ENCODE measurements at places on chromosomes 6 and 20.

GRCh38 chr6:44537306-44538049 is 150.0 kb downstream of the CDC5L start:
- no peak for DNase-seq

GRCh38 chr6:19245656-19246055 is 591.5 kb upstream of the ID4 start:
- no peak for DNase-seq

DNA sequence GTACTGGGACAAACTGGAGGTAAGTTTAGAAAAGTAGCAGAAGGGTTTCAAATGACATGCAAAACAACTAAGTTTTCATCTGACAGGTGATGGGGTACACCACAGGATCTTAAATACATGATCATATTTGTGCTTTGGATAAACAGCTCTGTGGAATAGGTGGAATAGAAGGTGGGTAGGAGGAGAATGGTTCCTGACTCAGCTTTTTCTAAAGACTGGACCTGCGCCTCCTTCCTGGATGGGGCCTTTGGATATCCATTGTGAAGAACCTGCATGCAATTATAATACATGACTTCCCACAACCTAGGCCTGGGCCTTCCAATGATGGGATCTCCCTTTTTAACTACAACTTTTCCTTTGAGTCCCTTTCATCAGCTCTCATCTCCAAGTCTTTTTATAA is 145.9 kb downstream of the AHI1 start:
- DNase-seq, result no peak

DNA sequence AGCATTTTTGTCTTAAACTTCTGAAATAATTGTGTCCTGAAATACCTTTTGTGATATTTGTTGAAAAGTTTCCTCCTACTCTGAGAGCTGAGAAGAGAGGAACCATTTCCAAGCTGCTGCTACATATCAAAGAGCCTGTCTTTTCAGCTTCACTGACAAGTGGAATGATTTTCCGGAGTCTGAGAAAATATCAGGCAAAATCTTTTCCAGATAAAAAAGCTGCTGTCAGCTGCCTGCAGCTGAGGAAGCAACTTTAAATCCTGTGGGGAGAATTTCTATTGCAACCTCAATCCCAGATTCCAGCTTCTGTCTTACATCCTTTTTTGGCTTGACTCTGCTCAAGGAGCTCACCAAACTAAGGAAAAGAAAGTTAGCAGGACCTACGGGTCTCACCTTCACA is 904.3 kb downstream of the PHF3 start:
- DNase-seq, result no peak

DNA sequence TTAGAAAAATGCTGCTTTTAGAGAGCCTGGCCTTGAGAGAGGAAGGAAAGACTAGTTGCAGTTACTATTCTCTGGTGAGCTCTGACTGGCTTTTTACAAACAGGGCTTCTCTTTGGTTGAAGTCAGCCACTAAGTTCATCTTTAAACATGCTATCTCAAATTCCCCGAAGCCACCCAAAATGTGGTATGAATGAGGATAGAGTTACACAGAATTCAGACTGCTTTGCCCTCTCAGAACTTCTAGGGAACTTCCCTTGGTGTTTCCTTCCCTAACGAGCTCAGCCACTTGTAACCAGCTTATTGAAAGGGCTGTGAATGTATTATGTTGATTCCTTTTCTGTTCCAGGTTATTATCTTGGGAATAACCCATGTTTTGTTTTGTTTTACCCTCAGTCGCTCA is 73.5 kb downstream of the EFHC1 start:
- DNase-seq, result no peak

DNA sequence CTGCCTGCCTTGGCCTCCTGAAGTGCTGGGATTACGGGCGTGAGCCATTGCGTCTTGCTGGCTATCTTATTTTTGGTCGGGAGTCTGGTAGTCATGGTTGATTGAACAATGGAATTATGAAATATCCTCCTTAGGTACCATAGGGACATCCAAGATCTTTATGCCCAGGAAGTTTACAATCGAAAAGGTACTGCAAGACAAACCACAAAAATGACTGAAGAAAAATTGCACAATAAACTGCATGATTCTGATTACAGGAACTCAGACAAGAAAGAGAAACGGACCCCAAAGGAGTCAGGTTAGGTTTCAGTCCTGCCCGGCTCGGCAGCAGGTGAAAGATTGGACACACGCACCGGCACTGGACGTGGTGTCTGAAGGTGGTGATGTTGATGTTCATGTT is 5.3 kb downstream of the SLC26A8 start:
- DNase-seq, result no peak

- DNase-seq, result no peak
Observed at GRCh38 chr6:106318061-106318460, 7.5 kb downstream of the ATG5 start.

DNA sequence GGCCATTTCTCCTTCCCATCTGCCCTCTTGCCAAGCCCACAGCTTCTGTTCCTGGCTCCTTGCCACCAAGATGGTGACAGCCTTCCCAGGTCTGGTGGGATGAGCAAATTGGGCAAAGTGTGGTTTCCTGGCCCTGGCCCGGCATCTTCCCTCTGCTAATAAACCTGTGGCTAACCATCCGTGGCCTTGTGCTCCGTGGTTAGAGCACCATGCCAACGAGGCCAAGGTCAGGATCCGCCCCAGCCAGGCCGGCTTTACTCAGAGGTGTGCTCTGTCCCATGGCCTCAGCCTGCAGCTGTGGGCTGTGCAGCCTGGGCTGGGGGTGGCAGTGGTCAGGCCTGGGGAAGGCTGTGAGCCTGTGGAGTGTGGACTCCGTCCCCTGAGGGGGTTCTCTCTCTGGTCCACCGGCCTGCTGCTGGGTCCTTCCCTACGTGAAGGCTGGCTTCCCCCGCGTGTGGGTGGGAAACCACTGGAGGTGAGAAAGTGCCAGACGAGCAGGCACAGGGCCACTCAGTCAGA is 117.4 kb downstream of the VEGFA start:
- no peak for DNase-seq

GRCh38 chr6:45494416-45495135 is 116.8 kb upstream of the SUPT3H start:
- DNase-seq, result no peak

DNA sequence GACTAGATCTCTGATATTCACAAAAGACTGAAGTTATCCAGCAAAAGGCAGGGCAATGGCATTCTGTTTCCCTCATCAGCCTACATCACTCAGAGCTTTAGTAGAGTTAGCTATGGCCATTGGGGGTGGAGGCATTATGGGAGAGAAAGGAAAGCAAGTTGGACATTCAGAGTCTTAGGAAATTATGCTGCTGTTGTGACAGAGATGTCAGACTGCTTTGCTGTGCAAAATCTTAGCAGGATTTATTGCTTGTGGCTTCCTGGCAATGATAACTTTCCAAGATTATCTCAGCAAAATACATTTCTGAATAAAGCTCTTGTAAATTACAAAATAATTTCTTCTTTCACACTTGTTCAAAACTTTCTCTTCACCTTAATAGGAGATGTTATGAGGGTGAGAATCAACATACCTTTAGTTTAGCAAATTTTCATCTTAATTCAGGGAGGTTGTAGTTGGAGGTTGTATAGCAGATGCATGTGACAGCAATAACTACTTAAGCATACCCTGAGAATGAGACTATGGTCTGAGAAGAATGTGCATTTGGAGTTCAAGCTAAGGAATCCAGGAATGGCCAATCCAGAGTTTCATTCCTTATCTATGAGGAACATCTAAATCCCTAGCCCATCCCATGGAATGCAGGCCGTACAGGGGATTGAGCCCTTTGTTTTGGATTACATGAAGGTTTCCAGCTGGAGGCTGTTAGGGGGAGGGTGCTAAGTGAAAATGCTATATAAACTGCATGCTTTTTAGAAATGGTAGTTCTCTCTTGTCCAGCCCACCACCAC is 179.8 kb downstream of the HAO1 start:
- DNase-seq, result no peak

DNA sequence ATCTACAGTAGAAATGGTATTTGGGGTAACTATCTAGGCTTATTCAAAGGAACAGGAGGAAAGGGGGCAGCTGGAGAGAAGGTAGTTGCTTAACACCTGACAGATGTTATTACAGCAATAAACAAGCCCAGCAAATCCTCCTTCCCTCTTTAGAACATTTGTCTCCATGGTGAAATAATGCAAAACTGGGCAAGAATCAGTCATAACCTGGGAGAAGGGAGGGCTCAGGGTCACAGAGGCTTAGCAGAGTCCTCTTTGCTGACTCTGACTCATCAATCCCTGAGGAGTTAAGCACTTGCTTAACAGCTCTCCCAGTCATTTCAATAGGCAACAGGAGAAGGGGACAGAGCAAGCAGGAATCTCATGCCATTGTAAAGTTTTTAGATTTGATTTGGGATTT is 230.3 kb downstream of the IBTK start:
- no peak for DNase-seq

GRCh38 chr20:20454367-20454766 is 86.5 kb downstream of the INSM1 start:
- DNase-seq, result no peak

DNA sequence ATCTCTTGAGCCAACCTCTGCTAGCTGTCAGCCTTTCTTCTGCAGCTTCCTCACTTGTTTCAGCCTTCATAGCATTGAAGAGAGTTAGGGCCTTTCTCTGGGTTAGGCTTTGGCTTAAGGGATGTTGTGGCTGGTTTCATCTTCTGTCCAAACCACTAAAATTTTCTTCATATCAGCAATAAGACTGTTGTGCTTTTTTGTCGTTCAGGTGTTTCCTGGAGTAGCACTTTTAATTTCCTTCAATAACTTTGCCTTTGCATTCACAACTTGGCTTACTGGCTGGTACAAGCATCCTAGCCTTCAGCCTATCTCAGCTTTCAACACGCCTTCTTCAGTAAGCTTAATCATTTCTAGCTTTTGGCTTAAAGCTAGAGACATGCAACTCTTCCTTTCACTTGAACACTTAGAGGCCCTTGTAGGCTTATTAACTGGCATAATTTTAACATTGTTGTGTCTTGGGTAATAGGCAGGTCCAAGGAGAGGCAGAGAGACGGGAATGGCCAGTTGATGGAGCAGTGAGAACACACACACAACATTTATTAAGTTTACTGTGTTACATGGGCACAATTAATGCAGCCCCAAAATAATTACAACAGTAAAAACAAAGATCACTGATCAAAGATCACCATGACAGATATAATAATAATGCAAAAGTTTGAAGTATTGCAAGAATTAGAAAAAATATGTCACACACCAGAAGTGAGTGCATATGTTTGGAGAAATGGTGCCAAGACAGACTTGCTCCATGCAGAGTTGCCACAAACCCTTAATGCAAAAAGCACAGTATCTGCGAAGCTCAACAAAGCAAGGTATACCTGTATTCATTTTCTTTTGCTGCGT is 98.6 kb downstream of the HIVEP1 start:
- no peak for DNase-seq

- DNase-seq, result no peak
Observed at GRCh38 chr6:43936476-43936875, 166.5 kb downstream of the VEGFA start.

DNA sequence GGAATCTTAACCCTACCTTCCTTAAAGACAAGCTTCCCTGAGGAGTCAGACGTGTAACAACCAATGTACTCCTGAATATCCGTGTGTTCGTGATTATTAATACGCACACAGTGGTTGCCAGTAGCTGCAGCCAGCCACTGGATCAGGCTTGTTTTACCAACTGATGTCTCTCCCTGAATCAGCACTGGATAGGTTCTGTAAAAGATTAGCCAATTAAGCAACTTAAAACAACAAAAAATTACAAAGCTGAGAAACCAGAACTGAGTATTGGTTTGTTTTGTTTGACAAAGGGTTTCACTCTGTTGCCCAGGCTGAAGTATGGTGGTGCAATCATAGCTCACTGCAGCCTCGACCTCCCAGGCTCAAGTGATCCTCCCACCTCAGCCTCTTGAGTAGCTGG is 69.3 kb downstream of the MDN1 start:
- DNase-seq, result no peak

GRCh38 chr6:156848533-156848932 is 71.4 kb downstream of the ARID1B start:
- DNase-seq, result peak; percentile 79

DNA sequence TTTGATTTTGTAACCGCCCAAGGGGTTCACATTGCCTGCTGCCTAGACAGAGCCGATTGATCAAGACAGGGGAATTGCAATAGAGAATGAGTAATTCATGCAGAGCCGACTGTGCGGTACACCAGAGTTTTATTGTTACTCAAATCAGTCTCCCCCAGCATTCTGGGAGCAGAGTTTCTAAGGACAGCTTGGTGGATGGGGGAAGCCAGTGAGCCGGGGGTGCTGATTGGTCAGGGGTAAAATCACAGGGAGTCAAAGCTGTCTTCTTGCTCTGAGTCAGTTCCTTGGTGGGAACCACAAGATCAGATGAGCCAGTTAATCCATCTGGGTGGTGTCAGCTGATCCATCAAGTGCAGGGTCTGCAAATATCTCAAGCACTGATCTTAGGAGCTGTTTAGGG is 60.0 kb upstream of the EZR start:
- DNase-seq, result no peak

DNA sequence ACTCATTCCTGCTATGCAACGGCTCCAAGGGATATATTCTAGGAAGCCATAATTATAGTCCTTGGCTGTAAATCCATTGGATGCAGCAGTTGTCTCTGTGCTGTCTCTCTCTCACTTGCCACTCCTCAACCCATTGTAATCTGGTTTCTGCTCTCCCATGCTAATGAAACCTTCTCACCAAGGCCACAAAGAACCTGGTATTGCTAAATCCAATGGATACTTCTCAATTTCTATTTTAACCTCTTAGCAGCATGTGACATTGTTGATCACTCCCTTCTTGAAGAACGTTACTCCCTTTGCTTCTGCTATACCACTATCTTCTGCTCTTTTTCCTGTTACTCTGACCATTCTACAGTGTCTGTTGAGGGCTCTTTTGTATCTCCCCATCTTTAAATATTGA is 39.8 kb upstream of the GCLC start:
- DNase-seq, result no peak

- no peak for DNase-seq
Observed at GRCh38 chr6:158028876-158029275, 47.2 kb downstream of the SYNJ2 start.

DNA sequence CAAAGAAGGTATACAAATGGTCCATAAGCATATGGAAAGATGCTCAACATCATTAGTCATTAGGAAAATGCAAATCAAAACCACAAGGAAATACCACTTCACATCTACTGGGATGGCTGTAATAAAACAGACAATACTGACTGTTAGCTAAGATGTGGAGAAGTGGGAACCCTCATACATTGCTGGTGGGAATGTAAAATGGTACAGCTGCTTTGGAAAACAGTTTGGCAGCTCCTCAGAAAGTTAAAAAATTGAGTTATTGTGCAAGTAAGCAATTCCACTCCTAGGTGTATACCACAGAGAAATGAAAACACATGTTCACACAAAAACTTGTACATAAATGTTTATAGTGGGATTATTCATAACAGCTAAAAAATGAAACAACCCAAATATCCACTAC is 173.0 kb upstream of the JAG1 start:
- no peak for DNase-seq

GRCh38 chr20:50259705-50260478 is 69.3 kb downstream of the CEBPB start:
- no peak for DNase-seq
